ENCODE measurements at places on chromosomes 3 and 15.

GRCh38 chr15:85690561-85691231 lies 104.0 kb downstream of the KLHL25 start:
- DNase-seq: no peak

DNA sequence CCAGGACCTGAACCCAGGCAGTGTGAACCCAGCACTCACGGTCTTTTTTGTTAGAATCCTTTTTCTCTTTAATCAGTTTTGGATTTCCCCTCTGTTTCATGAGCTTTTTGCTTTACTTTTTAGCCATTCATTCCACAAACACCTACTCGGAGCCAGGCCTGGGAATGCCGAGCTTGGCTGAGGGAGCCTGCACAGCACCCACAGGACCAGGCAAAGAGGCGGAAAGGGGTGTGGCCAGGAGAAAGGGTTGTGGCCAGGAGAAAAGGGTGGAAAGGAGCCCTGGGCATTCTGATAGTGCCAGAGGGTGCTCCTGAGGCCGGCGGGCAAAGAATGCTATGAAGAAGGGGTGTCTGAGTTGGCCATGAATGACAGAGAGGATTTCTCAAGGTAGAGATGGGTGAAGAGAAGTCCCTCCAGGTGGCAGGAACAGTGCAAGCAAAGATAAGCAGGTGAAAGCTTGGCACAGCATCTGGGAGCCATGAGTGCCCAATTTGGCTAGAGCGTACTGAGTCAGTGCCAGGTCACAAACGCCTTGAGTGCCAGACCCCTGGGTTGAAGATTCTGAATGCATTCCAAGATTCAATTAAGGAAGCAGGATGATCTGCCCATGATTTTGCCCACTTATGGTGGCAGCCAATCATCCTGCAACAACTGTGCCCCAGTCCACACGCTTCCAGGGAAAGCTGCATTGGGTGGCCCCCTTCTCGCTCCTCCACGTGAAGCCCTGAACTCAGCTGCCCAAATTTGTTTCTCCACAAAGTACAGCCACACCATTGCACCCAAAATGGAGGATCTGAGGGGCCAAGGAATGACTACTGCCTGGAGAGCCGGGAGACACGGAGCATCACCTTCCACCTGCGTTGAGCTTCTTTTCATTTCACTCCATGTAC lies 157.2 kb downstream of the XXYLT1 start:
- DNase-seq: no peak

DNA sequence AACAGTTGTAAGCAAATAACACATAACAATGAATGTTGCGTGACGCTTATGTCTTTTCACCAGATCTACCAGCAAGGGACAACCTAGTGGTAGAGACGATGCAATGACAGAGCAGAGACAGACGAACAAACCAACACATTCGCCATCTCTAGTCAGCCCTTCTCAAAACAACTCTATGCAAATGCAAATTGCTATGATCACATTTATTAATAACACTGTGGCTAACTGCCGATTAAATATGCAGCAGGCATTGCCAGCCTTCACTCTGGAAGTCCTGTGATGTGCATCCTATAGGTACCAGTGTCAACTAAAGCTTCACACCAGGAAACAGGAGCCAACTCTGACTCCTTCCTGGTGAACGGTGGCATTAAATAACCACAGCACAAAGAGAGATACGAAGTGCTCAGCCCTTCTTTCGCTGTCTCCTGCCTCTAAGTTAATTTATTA lies 94.2 kb downstream of the FOXP1 start:
- DNase-seq: no peak

DNA sequence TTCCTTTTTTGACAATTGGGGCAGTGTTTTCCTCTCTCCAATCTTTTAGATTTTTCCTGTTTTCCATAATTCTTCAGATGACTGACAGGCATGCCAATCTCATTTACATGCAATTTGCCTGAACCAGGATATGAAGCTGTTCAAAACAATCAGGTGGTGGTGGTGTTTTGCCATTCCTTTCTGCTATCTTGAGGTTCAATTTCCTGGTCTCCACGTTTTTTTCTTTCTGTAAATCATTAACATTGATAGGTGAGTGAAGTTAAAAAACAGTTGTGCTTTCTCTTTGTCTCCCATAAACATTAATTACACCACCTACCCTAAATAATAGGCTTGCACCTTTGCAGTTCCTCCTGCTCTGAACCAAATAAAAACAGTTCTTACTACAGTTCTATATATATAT lies 49.1 kb downstream of the C2CD4A start:
- DNase-seq: no peak

- no peak for DNase-seq
These were observed at the start of gene DLEC1 for GRCh38 chr3:38039101-38039898. Gene DLEC1, plus strand, starts transcription at chr3:38039208. Its CDS starts 18 bp downstream, at chr3:38039226.

DNA sequence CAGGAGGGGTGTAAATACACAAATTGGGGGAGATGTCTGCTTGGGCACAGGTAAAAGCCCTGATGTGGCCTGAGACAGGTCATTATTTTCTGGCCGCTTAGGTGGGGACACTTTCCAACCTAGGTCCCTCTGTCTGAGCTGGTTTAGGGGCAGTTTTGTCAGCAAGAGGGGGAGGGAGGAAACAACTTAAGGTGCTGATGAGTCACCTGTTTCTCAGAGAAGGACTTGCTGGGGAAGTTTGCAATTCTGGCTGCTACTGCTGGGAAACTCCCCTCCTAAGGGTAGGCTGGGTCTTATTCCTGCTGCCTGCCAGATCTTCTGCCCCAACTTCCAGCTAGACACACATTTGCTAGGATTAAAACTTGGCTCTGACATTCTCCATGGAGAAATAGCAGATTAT lies 4.8 kb upstream of the RHOV start:
- no peak for DNase-seq

GRCh38 chr3:55899887-55900286 lies 412.8 kb upstream of the WNT5A start:
- DNase-seq: no peak

DNA sequence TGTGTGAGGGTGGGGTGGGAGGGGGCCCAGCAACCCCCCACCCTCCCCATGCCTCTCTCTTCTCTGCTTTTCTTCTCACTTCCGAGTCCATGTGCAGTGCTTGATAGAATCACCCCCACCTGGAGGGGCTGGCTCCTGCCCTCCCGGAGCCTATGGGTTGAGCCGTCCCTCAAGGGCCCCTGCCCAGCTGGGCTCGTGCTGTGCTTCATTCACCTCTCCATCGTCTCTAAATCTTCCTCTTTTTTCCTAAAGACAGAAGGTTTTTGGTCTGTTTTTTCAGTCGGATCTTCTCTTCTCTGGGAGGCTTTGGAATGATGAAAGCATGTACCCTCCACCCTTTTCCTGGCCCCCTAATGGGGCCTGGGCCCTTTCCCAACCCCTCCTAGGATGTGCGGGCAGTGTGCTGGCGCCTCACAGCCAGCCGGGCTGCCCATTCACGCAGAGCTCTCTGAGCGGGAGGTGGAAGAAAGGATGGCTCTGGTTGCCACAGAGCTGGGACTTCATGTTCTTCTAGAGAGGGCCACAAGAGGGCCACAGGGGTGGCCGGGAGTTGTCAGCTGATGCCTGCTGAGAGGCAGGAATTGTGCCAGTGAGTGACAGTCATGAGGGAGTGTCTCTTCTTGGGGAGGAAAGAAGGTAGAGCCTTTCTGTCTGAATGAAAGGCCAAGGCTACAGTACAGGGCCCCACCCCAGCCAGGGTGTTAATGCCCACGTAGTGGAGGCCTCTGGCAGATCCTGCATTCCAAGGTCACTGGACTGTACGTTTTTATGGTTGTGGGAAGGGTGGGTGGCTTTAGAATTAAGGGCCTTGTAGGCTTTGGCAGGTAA lies 8.1 kb downstream of the FAM131A start:
- no peak for DNase-seq

- DNase-seq: no peak
These were observed 561.7 kb upstream of the SGO1 start for GRCh38 chr3:20747741-20748140.

DNA sequence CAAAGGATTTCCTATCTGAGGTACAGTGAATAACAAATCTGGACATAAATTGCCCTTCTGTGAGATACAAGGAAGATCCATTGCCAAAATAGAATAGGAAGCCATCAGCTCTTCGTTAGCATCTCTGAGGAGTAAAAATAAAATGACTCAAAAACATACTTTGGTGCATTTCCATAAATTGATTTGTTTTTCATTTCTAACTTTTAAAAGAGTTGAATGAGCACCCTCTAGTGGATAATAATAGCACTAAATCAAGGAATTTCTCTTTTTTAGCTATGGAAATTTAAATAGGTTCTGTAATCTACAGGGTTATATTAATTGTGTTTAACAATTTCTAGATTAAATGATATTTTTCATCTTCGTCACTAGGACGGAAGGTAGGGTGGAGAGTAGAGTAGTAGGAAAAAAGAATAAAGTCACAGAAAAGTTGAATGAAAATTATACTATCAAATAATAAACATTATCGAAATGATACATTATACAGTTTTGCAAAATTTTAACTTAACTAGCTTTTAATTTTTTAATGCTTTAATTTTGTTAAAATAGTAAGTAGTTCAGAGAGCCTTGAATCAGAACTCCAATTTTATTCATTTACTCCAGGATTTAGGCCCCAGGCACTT lies 6.4 kb downstream of the NSUN3 start:
- DNase-seq: no peak

DNA sequence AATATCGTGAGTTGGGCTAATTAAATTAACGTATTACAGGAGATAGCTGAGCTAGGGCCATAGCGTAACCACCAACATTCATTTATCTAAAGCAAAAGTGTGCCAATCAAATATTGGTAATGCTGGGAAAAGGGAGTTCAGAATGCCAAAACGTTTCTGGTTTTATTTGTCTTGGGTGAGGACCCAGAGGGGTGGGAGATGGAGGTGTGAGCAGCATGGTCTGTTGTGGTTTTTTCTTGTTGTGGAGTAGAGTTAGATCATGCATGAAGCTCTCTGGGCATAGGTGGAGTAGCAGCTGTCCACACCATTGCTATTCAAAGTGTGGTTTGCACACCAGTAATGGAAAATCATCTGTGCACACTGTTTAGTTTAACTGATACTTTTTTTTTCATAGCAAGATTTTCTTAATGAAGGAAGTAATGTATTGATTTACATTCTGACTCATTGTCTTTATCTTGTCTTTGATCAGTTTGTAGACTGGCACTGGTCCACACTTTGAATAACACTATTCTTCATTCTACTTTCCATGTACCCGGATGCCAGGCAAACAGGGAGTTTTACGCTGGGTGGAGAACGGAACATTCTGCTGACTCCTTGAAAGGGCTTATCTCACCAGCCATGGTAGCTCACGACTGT lies 50.8 kb upstream of the CRTC3 start:
- DNase-seq: no peak

GRCh38 chr15:69000725-69001503 lies 13.6 kb upstream of the NOX5 start:
- no peak for DNase-seq

GRCh38 chr3:119675188-119675874 lies 1.9 kb downstream of the COX17 start:
- DNase-seq: no peak

DNA sequence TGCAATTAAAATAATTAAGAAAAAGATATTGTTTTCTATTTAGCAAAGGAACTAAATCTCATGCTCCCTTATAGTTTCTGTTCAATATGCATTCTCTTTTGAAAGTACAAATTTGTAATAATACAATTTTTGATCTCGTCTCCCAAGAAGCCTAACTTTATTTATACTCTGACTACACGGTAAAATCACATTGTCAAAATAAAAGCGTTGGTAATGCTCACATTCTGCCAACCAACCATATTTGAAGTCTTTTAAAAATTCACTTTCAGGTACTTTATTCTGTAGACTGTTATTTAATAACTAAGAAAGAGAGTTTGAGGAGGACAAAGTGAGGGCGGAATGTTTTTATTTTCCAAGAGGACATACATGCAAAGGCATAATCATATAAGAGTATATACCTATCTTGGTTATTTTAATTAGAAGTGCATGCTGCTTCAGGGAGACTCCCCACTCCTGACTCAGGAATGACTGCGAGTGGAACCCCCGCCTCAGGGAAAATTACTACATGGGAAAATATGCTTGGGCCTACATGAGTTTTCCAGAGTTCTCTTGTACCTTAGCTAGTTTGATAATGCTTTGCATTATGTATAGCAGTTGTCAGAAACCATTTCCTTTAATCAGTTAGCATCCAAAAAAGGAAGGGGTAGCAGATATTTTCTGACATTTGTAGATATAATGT lies 19.3 kb downstream of the MBNL1 start:
- DNase-seq: no peak

- DNase-seq: no peak
These were observed 398.6 kb downstream of the WDR72 start for GRCh38 chr15:53360881-53361280.

DNA sequence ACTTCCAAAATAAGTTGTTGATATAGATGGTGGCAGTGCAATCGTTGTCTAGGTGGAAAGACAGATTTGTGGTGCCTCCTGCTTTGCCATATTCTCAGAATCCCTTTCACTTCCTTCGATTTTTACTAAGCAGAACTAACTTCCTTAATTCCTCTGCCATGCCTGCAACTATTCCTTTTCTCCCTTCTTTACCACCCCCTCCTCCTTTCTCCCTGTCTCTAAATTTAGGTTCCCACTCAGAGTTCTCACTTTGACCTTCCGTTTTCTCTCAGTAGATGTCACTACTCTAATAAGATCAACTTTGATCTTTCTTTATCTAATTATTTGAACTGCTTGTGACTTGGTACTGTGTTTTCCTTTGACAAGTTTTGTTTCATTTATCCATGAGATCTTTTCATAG lies 351.2 kb downstream of the LPP start:
- no peak for DNase-seq

DNA sequence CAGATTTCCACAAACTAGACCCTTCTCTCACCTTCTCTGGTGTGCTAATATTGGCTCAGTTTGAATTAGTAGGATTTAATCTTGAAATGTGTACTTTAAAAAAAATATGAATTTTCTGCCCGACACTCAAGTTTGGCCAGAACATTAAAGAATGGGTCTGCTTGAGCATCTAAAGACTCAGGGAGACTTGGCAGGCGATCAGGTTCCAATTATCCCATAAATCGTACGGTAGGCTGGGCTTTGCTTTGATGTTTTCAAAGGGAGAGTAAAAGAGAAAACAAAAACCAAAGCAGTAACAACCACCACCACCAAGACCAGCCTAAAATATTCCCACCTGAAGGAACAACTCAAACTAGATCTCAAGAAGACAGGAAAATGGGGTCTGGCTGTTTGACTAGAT lies 230.8 kb downstream of the EBLN2 start:
- DNase-seq: no peak

DNA sequence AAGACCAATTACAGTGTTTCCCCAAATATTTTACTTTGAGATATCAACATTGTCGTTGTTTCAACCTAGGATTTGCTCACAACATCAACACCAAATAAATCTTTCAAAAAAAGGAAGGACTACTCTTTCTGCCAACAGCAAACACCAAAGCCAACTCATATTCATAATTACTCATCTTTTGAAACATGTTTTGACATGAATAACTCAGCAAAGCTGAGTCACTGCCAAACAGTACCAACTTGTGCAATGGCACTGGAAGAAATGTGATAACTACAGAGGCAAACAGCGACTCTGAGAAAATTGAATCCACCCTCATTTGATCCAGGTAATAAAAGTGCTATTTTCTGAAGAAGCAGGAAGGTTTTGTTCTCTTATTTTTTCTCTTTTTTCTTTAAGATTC lies 67.2 kb downstream of the PEX5L start:
- no peak for DNase-seq
